ENCODE measurements at places on chromosomes 11 and 22.

GRCh38 chr22:40819599-40820140 lies 524 bp upstream of the SLC25A17 start:
- no peak for DNase-seq

- peak; percentile 48 for DNase-seq
Measured at GRCh38 chr11:94922321-94923003, 50.9 kb downstream of the CWC15 start.

- no peak for DNase-seq
Measured at GRCh38 chr22:44988671-44989070, 21.1 kb downstream of the PHF21B start.

GRCh38 chr11:61160487-61161189 lies 588 bp downstream of the VPS37C start:
- DNase-seq: no peak

- DNase-seq: no peak
Measured at GRCh38 chr11:128597209-128597608, 9.9 kb upstream of the ETS1 start.

DNA sequence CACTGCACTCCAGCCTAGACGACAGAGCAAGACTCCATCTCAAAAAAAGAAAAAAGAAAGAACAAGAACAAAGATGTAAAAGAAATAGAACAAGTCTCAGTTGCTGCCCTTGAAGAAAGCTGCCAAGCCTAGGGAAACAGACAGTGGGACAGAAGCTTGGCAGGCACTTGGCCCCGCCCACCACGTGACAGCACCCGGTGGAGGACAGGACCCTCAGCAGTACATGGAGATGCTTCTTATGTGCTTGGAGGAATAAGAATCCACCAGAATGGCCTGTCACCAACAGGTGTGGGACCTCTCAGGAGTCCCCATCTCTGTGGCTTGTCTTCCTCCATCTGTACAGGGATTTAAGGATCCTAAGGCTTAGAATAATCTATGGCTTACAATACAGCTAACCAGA lies 7.6 kb upstream of the TMPRSS6 start:
- DNase-seq: no peak

DNA sequence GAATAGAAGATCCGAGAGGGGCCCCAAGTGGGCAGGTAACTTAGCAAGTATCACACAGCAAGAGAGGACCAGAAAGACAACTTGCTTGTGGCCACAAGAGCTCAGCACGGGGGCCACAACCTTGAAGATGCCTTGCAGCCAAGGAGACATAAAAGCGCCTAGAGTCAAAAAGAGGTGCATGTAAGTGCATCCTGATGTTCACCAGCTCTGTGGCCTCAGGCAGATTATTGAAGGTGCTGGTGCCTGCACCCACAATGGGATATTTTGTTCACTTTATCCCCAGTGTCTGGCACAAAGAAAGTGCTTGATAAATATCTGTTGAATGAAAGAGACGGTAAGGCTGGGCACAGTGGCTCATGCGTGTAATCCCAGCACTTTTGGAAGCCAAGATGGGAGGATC lies 106.0 kb upstream of the ASPHD2 start:
- no peak for DNase-seq

GRCh38 chr22:40309631-40310030 lies 36.7 kb upstream of the ADSL start:
- DNase-seq: no peak

GRCh38 chr22:43862074-43862881 lies at the start of gene SULT4A1:
Gene SULT4A1 (minus strand): TSS chr22:43862513. CDS start chr22:43862382, 131 bp downstream.
- peak; percentile 8 for DNase-seq

GRCh38 chr11:132278801-132279574 lies 908.6 kb downstream of the NTM start:
- DNase-seq: no peak

- DNase-seq: no peak
Measured at GRCh38 chr11:124762624-124763155, 600 bp upstream of the ESAM start.

GRCh38 chr22:48340727-48341709 lies 1486.7 kb downstream of the BRD1 start:
- no peak for DNase-seq

- no peak for DNase-seq
Measured at GRCh38 chr11:18384157-18384641, 10.2 kb upstream of the LDHA start.

GRCh38 chr11:28677721-28678120 lies 569.5 kb downstream of the METTL15 start:
- DNase-seq: no peak

GRCh38 chr11:27820249-27820648 lies 120.0 kb upstream of the BDNF start:
- no peak for DNase-seq

GRCh38 chr22:25669253-25670069 lies 72.5 kb upstream of the MYO18B start:
- no peak for DNase-seq

- peak; percentile 28 for DNase-seq
Measured at GRCh38 chr11:112255067-112255720, 5.5 kb downstream of the PLET1 start.

- DNase-seq: no peak
Measured at GRCh38 chr11:130672911-130673310, 224.5 kb downstream of the ADAMTS15 start.

- DNase-seq: no peak
Measured at GRCh38 chr11:72468289-72468688, 34.0 kb upstream of the CLPB start.

GRCh38 chr11:111097191-111097590 lies 148.3 kb upstream of the POU2AF2 start:
- DNase-seq: no peak

GRCh38 chr11:74030723-74031676 lies 22.1 kb upstream of the UCP3 start:
- no peak for DNase-seq

GRCh38 chr22:45702981-45703380 lies 31.3 kb downstream of the ATXN10 start:
- DNase-seq: no peak

GRCh38 chr11:134145715-134146114 lies 76.8 kb downstream of the JAM3 start:
- DNase-seq: no peak
